ENCODE measurements at places on chromosomes 2 and 18. TPM values are rescaled to one million over a fixed set of nuclear protein-coding genes. Genes with fewer than 3 reads are reported as not detected.

IGFBP5 gene
- polyA plus RNA-seq, result 0.46 TPM

PRSS56 gene
- polyA plus RNA-seq, result 0.07 TPM

- DNase-seq, result no peak
These were observed 702 bp downstream of the LMAN1 start for GRCh38 chr18:59358414-59358711.

DNA sequence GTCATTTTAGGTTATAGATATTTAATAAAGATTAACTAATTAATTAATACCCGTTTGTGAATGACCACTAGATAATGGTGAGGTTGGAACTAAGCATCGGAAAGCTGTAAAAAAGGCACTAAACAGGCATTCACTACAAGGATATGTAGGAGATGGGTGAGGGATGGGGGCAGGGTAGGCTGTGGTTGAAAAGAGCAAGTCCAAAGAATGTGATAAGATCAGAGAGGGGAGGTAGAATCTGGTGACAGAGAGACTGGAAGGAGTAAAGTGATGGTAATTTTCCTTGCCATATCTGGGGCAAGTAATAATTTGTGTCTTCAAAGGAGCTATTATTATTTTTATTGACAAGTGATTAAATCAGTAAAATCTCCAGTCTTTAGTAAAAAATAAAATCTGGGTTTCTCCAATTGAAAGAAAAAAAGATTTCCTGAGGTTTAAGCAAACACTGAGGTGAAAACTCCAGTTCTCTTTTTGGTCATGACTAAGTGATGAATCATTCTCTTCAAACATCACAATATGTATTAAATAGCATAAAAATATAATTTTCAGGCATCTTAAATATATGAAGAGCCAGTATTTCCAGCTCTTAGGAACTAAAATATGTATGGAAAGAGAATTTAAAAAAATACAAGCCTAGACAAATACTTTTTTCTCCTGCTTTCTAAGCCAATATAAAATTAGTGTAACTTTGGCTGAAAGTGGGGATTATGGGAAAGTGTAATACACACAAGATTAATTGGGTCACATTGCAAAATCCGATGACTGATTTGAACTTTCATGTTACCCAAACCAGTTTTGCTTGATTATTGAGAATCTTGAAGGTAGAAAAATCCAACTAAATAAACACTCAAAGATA is 259.1 kb upstream of the RBMS1 start:
- DNase-seq, result peak; percentile 48

- no peak for DNase-seq
These were observed 50.4 kb upstream of the RAPH1 start for GRCh38 chr2:203585516-203585915.

DNA sequence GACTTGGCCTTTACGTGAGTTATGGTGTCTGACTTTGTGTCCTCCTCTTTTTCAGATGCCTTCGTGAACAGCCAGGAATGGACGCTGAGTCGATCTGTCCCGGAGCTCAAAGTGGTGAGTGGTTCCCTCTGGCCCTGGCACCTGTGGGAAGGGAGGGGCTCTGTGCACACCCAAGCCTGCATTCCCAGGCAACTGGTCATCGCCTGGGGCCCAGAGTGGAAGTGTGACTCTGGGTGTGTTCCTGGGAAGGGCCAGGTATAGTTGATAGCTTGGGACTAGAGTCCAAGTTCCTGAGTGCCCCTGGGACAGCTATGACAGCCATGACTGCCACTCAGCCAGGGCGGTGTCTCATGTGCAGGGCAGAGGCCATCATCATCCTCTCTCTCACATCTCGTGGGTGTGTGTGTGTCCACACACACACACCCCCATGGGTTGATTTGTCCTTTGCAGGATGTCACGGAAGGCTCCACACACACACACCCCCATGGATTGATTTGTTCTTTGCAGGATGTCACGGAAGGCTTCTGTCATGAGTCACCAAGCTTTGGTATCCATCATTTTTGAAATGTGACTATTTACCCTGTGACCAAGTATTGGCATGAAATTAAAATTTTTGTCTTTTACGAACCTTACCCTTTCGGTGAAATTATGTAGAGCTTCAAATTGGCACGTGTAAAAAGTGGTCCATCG is 215.4 kb downstream of the AGAP1 start:
- DNase-seq, result peak; percentile 73

- no peak for DNase-seq
These were observed 79.5 kb downstream of the FAM161A start for GRCh38 chr2:61774351-61774750.

REEP1 gene
- polyA plus RNA-seq, result 0.45 TPM

- no peak for DNase-seq
These were observed 230.5 kb downstream of the ZNF521 start for GRCh38 chr18:25121442-25121841.

GRCh38 chr2:9964334-9964980 is 13.0 kb downstream of the GRHL1 start:
- DNase-seq, result no peak

GRCh38 chr18:47779381-47779780 is 151.1 kb downstream of the SMAD2 start:
- no peak for DNase-seq

- no peak for DNase-seq
These were observed 132.2 kb downstream of the FMNL2 start for GRCh38 chr2:152466980-152467676.

DPP10 gene
- not detected for polyA plus RNA-seq

- no peak for DNase-seq
These were observed 406.5 kb downstream of the LPIN1 start for GRCh38 chr2:12152888-12153287.

PLA2R1 gene
- polyA plus RNA-seq, result 3.6 TPM

DNA sequence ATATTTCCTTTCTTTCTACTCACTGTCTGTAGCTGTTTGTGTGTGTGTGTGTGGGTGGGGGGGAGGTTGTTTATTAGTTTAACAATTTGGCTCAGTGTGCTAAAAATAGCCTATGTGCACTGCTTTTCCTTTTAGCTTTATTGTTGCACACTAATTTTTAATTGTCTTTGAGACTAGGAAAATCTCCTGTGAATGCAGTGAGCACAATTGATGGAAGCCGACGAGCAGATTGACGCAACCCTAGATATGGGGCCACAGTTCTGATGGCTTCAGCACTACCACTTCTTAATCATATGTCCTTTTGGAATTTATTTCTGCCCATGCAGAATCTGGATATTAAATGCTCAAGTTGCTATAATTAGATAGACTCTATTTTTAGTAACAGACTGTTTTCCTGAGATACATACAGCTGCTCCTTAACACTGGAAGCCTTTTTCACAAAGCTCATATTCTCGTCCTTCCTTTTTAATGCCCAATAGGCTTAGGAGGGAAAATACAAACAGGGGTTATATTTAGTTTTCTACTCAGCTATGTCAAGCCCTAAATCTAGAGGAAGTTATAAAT is 109.1 kb downstream of the IRS1 start:
- DNase-seq, result no peak

FBLN7 gene
- 0.63 TPM for polyA plus RNA-seq

- no peak for DNase-seq
These were observed 26.0 kb upstream of the GALR1 start for GRCh38 chr18:77223653-77224052.

- DNase-seq, result no peak
These were observed 20.0 kb downstream of the TMEM127 start for GRCh38 chr2:96245609-96246390.

GTF2A1L gene
- not detected for polyA plus RNA-seq

DNA sequence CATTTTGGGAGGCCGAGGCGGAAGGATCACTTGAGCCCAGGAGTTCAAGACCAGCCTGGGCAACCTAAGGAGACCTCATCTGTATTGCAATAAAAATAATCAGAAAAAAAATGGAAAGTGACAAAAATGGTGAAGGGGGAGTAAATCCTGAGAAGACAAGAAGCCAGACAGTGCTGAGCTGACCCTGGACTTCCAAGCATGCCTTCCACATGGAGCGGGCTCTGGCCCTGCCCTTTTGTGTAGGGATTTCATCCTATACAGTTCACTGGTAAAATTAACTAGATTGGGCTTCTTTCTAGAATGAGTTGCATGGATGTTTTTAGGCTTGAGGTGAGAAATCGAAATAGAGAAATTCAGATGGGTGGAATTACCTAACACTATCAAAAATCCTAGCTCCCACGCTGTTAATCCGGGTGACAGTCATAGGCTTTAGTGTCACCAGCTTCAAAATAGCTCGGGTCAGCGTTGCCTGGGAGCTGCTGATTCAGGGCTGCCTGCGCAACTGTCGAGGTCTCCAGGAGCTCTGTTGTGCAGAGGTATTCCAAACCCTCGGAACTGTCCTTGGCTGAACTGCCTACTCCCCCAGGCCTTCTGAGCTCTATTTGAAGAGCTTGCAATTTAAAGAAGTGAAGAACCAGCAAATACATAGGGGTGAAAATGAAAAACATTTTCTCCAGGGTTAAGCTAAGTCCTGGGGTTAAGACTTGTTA is 21.5 kb upstream of the ZNF532 start:
- DNase-seq, result no peak

RUFY4 gene
- polyA plus RNA-seq, result not detected

DNA sequence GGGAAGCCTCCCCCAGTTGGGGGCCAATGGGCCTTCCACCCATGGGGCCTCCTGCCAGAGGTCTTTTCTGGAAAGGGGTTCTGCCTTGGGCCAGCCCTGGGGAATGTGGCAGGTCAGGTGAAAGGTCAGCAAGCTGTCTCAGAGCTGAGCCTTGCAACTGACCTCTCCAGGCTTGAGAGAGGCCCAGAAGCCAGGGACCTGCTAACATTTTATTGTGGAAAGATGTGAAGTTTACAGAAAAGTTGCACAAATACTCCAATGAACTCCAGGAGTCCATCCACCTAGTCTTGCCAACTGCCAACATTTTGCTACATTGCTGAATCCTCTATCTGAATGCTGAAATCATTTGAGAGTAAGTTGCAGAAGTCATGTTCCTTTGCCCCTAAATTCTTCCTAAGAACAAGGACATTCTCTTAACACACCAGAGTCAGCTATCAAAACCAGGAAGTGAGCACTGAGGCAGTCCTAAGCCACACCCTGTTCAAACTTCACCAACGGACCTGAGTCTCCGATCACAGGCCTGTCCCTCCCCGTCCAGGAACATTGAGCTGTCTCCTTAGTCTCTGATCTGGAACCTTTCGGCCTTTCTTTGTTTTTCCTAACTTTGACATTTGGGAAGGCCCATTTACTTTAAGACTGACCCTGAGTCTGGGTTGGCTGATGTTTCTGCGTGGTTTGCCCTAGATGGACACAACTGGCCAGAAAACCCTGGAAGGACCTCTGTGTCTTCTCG is 4.0 kb downstream of the SNORC start:
- DNase-seq, result no peak

Data from A549 (cell line).